Anterior cingulate cortex (tissue), 58 donors: ENCODE measurements at places on chromosomes 1 and 21.

DNA sequence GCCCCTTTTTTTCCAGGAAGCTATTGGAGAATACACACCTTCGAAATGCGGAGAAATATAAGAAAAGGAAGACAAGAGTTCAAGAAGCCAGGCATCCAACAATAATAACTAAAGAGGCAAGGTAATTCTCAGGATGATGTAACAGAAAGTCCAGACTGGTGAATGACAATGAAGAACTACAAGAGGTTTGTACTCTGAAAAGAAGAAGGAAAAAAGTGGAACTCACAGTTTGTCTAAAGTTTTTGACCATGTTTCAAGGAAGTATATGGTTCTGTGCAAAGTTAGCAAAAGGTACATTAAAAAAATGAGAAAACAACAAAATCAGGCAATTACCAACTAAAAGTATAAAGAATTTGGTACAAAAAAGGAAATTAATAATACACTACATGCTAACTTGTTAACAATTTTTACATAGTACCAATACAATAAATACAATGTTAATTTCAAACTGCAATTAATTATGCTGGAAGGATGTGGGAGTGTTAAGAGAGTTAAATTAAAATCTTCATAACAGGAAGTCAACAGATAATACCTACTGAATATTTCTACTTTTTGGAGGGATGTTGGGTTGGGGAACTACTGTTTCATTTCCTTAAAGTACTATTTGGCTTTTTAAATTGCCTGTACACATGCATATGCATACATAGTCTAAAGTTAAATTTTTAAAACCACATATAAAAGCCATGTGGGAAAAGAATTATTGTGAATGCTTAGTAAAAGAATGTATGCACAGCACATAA is 12.9 kb upstream of the CD55 start:
- no peak for DNase-seq

GRCh38 chr1:35559317-35559944 is 1.8 kb downstream of the NCDN start:
- no peak for DNase-seq

- DNase-seq, result no peak
Observed at GRCh38 chr1:17632541-17633184, 93.2 kb downstream of the ARHGEF10L start.

GRCh38 chr1:186009039-186009737 is 275.0 kb downstream of the HMCN1 start:
- no peak for DNase-seq

DNA sequence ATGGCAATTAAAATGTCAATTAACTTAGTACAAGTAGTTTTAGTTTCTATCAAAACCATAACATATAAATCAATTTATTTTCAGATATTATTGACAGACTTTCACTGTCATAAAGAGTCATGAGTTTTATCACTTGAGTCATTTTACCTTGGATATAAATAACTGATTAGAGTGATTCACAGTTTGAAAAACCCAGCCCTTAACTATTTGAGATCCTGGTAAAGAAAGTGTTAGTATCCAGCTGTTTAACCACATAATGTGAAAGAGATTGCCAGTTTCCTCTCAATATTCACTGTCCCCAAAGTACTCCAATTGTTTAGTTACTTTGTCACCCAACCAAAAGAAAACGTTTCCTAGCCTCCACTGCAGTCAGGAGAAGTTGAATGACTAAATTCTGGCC is 91.3 kb downstream of the UCHL5 start:
- no peak for DNase-seq

DNA sequence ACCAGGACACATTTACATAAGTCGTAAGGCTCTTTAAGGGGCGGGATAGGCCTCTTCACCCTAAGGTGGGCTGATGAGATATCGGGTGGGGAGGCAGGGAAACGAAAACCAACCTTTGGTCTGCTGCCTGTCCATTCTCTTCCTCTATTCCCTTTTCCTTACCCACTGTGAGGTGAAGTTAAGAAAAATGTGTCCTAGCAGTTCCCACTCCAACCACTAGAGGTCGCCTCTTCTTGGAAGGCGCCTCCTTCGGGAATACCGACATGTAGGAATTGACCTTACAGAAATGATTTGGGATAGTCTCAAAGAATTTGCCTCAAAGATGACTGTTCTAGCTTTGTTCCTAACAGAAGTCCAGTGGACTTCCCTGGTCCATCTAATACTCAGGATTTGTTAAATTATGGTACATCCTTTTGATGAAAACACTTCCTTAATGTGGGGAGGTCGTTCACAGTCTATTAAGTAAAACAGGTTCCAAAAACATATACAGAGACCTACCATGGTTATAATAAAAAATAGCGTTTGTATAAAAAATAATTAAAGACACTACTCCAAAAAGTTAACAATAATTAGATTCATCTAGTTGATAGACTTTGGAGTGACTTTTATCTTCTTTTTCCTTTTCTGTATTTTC is 14.1 kb downstream of the AZIN2 start:
- no peak for DNase-seq
